Amygdala (tissue), 56 donors: ENCODE measurements at places on chromosomes 13 and 19.

GRCh38 chr13:70623239-70623638 is 515.0 kb upstream of the KLHL1 start:
- no peak for DNase-seq

- no peak for DNase-seq
Measured at GRCh38 chr19:28351761-28352160, 861.2 kb downstream of the UQCRFS1 start.

- no peak for DNase-seq
Measured at GRCh38 chr13:102040812-102041211, 361.0 kb downstream of the FGF14 start.

GRCh38 chr13:75867379-75868117 is 231.4 kb downstream of the LMO7 start:
- DNase-seq = no peak

DNA sequence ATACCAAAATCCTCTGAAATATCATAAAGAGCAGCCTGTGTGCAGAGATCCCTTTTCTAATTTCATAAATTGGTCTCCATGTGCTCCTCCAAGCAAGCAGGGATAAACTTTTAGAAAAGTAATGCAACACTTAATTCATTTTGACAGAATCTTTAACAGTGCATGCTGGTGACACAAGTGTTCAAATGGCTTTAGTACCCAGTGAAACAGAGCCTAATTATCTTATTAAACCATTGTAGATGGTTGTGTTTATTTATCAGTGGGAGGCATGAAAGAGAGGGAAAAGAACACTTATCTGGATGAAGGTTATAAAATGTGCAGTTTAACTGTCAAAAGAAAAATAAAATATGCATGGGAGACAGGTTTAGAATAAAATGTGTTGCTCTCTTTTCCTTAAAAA is 945.0 kb upstream of the PCDH20 start:
- no peak for DNase-seq

- no peak for DNase-seq
Measured at GRCh38 chr13:114024603-114025404, 50.9 kb upstream of the C13orf46 start.

- DNase-seq = no peak
Measured at GRCh38 chr19:49687566-49688316, 1.7 kb upstream of the ADM5 start.

GRCh38 chr13:52847682-52848432 is 583 bp downstream of the PCDH8 start:
- DNase-seq = no peak

- DNase-seq = no peak
Measured at GRCh38 chr13:75558145-75558840, 8.7 kb downstream of the UCHL3 start.

- DNase-seq = no peak
Measured at GRCh38 chr19:18790566-18791314, at the start of gene COMP. Gene COMP (minus strand): TSS chr19:18791305. CDS start chr19:18791269, 36 bp downstream.

GRCh38 chr19:45471931-45472562 is 4.3 kb downstream of the FOSB start:
- DNase-seq = no peak

GRCh38 chr13:41562541-41563178 is 105.3 kb downstream of the RGCC start:
- DNase-seq = no peak

GRCh38 chr13:95698047-95698749 is 21.3 kb downstream of the DNAJC3 start:
- DNase-seq = no peak

DNA sequence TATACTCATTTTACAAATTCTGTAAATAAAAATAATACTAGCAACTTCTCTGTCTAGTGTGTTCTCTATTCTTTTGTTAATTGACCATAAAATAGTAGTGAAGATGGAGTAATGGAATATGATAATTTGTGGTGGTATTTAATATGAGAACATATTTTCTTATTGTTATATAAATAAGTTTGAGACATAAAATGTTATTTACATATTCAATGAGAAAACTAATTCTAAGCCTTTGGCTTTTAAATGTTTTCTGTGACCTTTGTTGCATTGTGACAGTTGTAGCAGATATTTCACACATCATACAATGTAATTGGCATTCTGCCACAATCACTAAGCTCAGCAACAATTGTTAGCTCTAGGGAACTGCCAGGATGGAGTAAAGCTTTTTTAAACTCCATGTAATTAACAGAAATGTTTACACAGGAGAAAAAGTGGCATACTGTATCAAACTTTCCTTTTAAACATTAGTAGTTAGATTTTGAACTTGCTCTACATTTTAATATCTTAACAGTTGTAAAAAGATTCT is 562.1 kb upstream of the PCDH9 start:
- DNase-seq = no peak

DNA sequence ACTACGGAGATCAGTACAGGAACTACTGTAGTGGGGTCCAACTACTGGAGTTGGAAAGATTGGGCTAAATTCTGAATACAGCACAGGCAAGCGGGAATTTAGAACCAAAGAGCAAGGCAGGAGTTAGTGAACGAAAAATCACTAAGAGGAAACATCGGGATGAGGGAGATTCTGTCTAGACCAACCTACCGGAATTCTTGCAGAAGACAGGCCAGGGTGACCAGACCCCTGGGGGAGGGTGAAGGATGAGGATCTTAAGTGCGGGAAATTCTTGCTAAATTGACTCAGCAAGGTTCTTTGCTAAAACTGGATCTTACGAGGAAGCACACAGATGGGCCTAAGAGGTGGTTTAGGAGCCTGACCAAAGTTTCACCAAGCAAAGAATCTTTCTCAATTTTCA is 13.2 kb upstream of the PSPC1 start:
- no peak for DNase-seq

DNA sequence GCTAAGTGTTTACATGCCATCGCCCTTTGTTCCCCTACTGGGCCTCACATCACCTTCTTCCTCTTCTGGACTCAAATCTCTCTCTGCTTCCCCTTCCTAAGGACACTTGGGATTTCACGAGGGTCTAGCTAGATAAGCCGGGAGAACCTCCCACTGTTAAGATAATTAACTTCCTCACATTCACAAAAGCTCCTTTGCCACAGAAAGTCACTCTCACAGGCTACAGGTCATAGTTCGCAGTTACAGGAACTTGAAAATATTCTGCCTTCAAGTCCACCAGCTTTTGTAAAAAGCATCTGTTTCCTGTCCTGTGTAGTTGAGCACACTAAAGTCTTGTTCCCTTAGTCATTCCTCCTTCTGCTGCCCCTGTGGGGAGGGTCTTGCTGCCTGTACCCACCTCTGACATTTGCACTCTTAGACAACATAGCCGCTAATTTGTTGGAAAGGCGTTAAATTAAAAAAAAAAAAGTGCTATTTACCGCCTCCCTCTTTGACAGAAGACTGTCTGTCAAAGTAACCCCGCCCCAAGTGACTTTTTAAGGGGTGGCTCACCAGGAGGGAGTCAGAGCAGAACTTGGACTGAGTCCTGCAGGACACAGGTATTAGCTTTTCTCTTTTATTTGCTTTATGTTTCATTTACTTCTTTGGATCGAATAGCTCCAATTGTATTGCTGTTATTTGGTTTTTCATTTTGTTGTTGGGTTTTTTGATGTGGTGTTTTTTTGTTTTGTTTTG is 26.8 kb upstream of the CEACAM21 start:
- DNase-seq = no peak

DNA sequence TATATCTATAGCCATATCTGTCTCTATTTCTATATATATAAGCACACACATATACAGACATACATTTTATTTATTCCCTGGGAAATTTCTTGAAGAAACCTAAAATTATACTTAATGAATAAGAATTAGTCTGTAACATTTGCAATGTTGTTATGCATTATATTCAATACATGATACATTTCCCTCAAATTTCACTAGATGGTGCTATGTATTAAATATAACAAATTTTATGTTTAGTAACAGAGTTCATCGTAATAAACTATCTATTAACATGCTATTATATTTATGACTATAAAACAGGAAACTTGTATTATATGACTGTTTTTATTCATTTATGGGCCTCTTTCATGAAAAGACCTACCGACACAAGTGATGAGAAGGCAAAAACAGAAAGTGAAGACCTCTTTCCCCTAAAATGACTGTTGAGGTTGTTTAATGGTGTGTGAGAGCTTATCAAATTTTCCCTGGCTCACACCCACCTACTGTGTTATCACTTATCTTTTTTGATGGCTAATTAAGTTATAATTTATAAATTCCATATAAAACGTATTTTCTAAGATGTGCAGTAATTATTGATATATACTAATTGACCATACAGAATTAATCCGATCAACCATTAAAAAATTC is 881.9 kb downstream of the SLITRK6 start:
- no peak for DNase-seq

GRCh38 chr13:33265133-33265532 is 20.4 kb downstream of the STARD13 start:
- no peak for DNase-seq

- no peak for DNase-seq
Measured at GRCh38 chr19:21921691-21922180, 85.8 kb upstream of the ZNF43 start.

DNA sequence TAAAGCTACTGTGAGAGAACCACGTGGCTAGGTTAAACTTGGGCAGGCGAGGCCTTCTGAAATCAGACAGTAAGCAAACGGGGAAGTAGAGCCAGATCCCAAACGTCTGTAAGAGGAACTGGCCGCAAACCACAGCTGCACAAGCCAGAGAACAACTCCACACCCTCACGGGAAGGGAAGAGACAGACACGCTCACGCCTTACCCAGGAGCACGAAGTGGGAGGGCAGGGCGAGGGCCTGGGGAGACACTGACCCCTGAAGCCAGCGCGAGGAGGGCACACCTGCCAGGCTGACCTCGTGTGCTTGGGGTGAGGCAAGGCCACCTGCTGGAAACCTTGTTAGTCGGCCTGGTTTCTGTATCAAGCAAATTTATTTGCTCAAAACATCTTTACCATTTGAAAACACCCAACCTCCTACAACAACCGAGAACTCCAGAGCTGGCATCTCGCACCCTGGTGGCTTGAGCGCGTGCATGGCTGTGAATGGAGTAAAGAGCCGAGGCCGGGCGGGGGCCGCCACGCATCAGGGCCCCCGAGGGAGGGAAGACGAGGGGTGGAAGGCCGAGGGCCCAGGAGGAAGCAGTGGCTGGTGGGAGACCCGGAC is 7.3 kb downstream of the POLR2E start:
- DNase-seq = no peak

- DNase-seq = no peak
Measured at GRCh38 chr13:51645154-51645650, 60.9 kb downstream of the WDFY2 start.

DNA sequence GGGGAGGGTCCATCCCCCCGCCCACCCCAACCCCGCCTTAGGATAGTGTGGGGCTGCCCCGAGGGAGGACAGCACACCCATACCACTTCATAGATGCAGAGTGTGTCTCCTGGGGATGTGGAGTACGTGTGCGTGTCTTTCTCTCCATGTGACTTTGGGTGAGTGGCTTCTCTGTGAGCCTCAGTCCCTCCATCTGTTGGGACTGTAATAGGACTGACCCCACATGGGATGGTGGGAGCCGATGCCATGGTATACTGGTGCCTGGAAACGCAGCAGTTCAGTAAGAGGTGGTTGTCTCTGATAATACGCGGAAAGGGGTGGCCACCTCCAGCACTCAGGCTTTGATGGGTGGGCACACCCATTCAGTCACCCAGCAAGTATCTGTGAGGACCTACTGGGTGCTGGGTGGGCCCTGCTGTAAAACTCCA is 816 bp upstream of the PRKD2 start:
- DNase-seq = no peak

DNA sequence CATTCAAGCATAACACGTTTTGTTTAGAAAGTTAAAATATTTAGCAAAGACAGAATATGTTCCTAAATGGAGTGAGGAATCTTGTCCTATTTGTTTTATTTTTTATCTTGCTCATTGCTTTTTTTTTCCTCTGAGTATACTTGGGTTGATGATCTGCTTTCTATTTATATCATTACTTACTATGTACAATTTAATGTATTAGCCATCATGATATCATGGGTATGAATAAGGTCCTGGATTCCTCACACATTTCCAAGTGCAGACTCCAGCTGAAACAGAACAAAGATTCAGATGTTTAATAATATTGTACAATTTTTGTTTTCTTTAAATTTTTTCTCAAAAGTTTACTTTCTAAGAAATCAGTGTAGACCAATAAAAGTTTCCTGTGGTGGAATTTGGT is 388.2 kb downstream of the GPC6 start:
- DNase-seq = no peak

DNA sequence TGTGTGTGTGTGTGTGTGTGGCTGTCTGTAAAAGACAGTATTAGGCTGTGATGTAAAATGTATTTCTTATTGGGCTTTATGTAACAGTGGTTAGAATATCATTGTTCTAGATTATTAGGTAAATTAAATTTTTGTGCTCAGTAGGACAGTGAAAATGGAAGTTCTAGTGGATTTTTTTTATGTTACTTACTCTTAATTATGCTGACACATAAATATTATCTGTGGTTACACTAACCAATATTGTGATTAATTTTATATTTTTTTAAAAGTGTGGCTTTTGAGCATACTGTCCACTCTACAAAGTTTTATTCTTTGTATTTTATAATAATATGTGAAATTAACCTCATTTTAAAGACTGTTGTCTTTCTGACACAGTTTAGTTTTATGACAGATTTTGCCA is 80.5 kb downstream of the SCEL start:
- DNase-seq = no peak

- DNase-seq = no peak
Measured at GRCh38 chr13:110773480-110773879, 60.0 kb downstream of the ING1 start.

GRCh38 chr19:47805313-47805712 is 962 bp upstream of the TPRX1 start:
- DNase-seq = no peak

GRCh38 chr19:30320466-30320865 is 51.7 kb upstream of the ZNF536 start:
- no peak for DNase-seq

DNA sequence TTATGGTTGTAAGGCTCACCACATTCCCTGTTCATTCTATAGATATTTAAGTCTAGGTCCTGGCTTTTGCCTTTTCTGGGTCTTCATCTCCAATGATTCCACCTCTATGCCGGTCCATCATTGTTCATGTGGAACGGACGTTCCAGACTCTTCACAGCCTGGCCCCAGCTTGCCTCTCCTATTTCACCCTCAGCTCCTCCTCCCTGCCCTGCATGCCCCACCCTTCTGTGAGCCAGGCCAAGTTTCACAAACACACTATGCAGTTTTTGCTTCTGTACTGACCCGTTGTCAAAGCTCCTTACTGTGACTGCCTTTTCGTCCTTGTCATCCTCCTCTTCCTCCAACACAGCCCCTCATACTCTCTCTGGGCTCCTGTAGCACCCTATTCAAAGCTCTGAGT is 31.3 kb downstream of the TEX26 start:
- no peak for DNase-seq

GRCh38 chr19:53432088-53432661 is 391 bp downstream of the ZNF761 start:
- DNase-seq = no peak

GRCh38 chr13:26548205-26548765 is 9.2 kb upstream of the WASF3 start:
- no peak for DNase-seq

DNA sequence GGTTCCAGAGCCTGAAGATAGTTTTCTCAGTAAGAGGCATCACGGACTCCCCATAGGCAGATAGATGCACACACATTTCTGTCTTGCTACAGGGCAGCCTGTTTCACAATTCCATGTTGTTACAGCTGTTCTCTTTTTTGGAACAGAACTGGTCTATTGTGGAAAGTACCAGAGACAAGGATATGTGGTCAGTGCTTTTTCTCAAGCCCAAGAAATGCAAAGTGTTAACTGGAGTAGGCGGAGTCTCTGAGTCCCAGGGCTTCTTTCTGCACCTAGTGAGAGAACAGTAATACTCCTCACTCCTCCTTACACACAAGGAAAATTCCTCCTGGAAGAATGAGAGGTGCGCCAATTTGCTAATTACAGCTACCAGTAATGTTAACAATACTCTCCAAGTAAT is 141.6 kb upstream of the ARGLU1 start:
- no peak for DNase-seq
